ENCODE measurements at places on chromosomes 13 and 19. TPM values are rescaled to one million over a fixed set of nuclear protein-coding genes. Genes with fewer than 3 reads are reported as not detected.

The ELSPBP1 gene
- total RNA-seq: not detected

- peak overlapping the region; percentile 83 for H3K27ac ChIP-seq
- no peak for DNase-seq
- no peak overlapping the region for H3K4me3 ChIP-seq
- no peaks in the 10 kb centered on the region for H3K27me3 ChIP-seq
Observed at GRCh38 chr13:46607768-46608564, 55.0 kb downstream of the LRCH1 start.

- DNase-seq: no peak
- no peak overlapping the region for H3K4me3 ChIP-seq
- no peaks in the 10 kb centered on the region for H3K36me3 ChIP-seq
- H3K4me1 ChIP-seq: peaks cover 17% of the 10 kb centered on the region
- H3K27ac ChIP-seq: no peak overlapping the region
- no peaks in the 10 kb centered on the region for H3K27me3 ChIP-seq
Observed at GRCh38 chr13:22055259-22055658, 384.4 kb downstream of the FGF9 start.

DNA sequence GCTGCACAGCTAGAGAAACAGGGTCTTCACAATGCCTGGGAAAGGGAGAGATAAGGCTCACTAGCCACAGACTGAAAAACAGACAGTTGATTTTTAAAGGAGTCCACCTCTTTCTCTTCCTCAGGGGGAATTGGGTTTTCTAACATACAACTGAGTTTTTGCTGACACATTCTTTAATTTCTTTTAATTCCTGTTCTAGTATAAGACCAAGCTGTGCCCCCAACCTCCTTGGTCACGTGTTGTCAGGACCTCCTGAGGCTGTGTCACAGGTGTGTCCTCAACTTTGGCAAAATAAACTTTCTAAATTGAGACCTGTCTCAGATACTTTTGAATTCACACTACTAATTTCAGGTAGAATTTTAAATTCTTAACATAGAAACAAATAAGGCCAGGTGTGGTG, 12.1 kb upstream of the ZNF492 start:
- peaks cover 2% of the 10 kb centered on the region for H3K36me3 ChIP-seq
- H3K27me3 ChIP-seq: no peaks in the 10 kb centered on the region
- DNase-seq: no peak
- no peak overlapping the region for H3K4me3 ChIP-seq
- no peaks in the 10 kb centered on the region for H3K4me1 ChIP-seq
- H3K27ac ChIP-seq: no peak overlapping the region

GRCh38 chr19:19704836-19705235, 28.1 kb downstream of the ZNF14 start:
- peaks cover 35% of the 10 kb centered on the region for H3K36me3 ChIP-seq
- no peak for DNase-seq
- no peak overlapping the region for H3K27ac ChIP-seq
- H3K4me3 ChIP-seq: no peak overlapping the region
- no peaks in the 10 kb centered on the region for H3K4me1 ChIP-seq

GRCh38 chr13:51844862-51845573, at the start of gene TMEM272:
Gene TMEM272, minus strand, starts transcription at chr13:51845177. Its CDS starts 6,647 bp downstream, at chr13:51838530.
- H3K27ac ChIP-seq: no peak within 1 kb of the TSS
- no peaks in the 10 kb centered on the region for H3K36me3 ChIP-seq
- DNase-seq: peak; percentile 86
- H3K4me1 ChIP-seq: peaks cover 18% of the 10 kb centered on the region
- peaks cover 13% of the 10 kb centered on the region for H3K27me3 ChIP-seq

GRCh38 chr13:44234566-44234965, 139.1 kb upstream of the SERP2 start:
- no peaks in the 10 kb centered on the region for H3K36me3 ChIP-seq
- no peak overlapping the region for H3K27ac ChIP-seq
- peaks cover 30% of the 10 kb centered on the region for H3K27me3 ChIP-seq
- DNase-seq: no peak

DNA sequence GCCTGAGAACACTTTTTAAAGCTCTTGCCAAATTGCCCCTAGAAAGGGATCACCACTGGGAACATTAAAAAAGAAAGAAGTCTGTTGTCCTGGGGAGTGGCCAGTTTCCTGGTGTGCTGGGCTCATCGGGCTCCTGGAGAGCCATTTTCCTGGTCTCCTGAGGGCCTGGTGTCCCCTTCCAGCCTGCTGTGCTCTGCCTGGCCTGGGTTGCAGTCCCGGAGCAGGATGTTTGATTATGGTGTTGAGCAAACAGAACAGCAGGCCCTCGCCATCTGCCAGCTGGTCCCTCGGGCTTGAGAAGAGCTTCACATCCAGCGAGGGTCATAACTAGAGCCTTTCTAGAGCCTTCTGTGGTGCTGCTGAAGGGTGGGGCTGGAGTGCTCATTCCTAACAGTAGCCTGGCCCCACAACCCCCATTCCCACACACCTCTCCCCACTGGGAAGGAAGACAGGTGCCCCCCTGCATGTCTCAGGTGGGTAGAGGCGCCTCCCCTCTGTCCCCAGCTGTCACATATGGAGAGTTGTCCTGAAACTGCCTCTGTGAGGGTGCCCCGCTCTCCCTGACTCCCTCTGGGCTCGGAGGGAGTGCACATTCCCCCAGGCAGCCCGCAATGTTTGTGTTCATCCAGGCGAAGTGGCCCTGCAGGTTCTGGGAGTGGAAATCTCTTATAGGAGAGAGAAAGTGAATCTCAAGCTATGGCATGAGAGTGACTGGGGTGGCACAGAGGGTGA, 151.1 kb downstream of the SIPA1L3 start:
- peak overlapping the region; percentile 22 for H3K27ac ChIP-seq
- H3K4me3 ChIP-seq: no peak overlapping the region
- no peak for DNase-seq
- H3K36me3 ChIP-seq: no peaks in the 10 kb centered on the region
- H3K27me3 ChIP-seq: no peaks in the 10 kb centered on the region

GRCh38 chr19:28831462-28831861, 381.5 kb downstream of the UQCRFS1 start:
- H3K36me3 ChIP-seq: no peaks in the 10 kb centered on the region
- no peaks in the 10 kb centered on the region for H3K4me1 ChIP-seq
- H3K4me3 ChIP-seq: no peak overlapping the region
- no peak for DNase-seq
- no peak overlapping the region for H3K27ac ChIP-seq

DNA sequence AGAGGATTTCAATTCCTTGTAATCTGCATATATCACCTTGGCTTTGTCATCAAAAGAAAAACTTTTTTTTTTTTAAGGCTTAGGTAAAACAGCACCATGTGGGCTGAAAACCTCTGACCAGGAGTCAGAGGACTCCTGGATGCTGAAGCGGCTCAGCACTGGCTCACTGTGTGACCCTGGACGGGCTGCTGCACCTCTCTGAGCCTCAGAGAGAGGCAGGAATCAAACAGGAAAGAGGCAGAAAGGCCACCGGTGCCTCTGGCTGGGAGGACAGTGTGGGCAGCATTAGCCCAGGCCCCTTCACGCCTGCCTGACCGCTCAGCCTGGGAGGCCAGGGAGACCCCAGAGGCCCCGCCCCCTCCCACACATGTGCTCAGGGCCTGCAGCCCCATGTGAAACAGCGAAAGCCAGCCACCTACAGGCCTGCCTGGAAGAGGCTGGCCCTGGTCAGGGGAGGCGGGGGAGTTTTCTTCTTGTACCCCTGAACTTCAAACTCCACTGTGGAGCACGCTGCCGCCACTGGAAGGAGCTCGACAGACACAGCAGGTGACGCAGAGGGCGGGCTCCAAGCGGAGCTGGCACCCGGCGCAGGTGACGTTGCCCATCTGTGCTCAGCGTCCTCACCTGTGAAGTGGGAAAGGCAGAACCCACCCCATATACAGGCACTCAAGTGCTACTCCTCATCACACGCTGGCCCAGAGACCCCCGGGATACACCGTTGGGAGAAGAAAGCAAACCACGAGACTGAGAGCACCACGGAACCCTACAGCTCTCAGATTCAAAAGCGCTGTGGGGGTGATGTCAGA, 39.7 kb downstream of the MLLT1 start:
- H3K36me3 ChIP-seq: peaks cover 8% of the 10 kb centered on the region
- no peaks in the 10 kb centered on the region for H3K27me3 ChIP-seq

GRCh38 chr19:8208922-8209461, at the start of gene CERS4:
Gene CERS4, plus strand, starts transcription at chr19:8209370. Its CDS starts 41,707 bp downstream, at chr19:8251077.
- H3K27me3 ChIP-seq: peaks cover 5% of the 10 kb centered on the region
- H3K4me1 ChIP-seq: peaks cover 24% of the 10 kb centered on the region
- peak within 1 kb of the TSS; percentile 88 for H3K4me3 ChIP-seq
- peak; percentile 91 for DNase-seq
- peak within 1 kb of the TSS; percentile 80 for H3K27ac ChIP-seq

DNA sequence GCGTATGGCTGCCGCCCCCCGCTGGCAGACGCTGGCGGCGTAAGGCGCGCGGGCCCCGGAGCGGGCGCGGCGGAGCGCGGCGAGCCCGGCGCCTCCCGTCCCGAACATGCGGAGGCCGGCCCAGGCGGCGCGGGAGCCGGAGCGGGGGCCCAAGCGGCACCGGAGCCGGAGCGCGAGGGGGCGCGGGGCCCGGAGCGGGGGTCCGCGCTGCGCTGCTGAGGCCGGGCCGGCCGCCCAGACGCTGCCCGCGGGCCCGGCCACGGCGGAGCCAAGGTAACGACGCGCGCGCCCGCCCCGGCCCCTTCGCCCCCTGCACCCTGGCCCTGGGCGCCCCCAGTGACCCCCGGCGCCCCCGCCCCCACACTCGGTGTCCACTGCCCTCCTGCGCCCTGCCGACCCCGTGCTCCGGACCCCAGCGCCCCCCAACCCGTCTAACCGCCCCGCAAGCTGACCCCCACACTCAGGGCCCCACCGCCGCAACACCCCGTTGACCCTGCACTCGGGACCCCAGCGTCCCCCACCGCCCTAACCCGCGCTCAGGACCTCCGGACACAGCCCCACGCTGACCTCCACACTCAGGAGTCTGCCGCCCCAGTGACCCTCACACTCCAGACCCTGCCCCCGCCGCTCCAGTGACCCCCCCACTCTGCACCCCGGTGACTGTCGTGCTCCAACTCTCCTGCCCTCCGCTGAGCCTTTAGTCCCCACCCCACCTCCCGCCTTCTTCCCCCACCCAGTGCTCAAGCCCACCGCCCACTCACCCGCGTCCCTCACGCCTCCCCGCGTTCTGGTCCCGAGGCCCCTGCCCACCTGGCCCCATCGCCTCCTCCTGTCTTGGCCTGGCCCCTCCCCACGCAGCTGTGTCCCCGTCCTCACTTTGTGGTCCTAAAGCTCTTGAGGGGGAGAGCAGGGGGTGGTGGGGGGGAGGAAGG, at the start of gene CSNK1G2:
TSS of gene CSNK1G2 (plus strand) at position 27 of the 932 bp plus-strand sequence. CDS start 28,601 bp downstream, outside the sequence.
- H3K36me3 ChIP-seq: peaks cover 16% of the 10 kb centered on the region
- H3K4me1 ChIP-seq: peaks cover 34% of the 10 kb centered on the region
- no peaks in the 10 kb centered on the region for H3K27me3 ChIP-seq
- peak within 1 kb of the TSS; percentile 95 for H3K27ac ChIP-seq
- peak within 1 kb of the TSS; percentile 92 for H3K4me3 ChIP-seq
